ENCODE measurements at places on chromosomes 3 and 15.

DNA sequence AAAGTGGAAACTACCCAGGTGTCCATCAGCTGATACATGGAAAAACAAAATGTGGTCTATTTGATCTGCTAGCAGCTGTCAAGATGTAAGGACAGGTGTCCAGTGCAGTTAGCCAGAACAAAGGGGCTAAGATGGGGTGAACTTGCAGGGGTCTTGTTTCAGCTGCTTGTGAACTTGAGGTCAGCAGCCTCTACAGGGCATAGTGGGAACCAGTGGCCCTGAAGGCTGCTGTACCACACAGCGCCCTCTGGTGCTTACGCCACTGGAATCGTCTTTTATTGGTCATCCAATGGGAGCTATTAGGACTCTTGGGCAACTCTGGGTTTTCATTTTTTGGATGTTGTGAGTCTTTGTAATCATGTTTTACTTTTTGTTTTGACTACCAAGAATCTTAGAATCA is 62.2 kb upstream of the CTSH start:
- H3K27ac ChIP-seq: no peak overlapping the region
- H3K4me3 ChIP-seq: no peak overlapping the region
- no peaks in the 10 kb centered on the region for H3K4me1 ChIP-seq
- no peaks in the 10 kb centered on the region for H3K27me3 ChIP-seq
- H3K36me3 ChIP-seq: no peaks in the 10 kb centered on the region

DNA sequence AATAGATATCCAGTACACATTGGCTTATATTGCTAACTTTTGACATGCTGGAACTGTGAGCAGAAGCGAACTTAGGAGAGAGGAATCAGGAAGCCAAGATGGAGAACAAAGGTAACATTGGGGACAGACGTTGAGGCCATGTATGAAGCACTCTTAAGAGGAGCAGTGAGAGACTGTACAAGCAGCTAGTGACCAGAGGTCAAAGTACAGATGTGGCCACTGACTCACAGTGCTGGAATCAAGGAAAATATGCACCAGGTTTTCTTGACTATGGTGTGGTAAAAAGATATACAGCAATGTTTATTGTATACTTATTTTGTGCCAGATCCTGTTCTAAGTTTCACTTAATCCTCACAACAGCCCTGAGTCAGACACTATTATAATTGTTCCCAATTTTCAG is 2.0 kb upstream of the IL20RB start:
- H3K4me3 ChIP-seq: no peak overlapping the region
- H3K27ac ChIP-seq: no peak overlapping the region
- DNase-seq: no peak
- no peaks in the 10 kb centered on the region for H3K27me3 ChIP-seq

DNA sequence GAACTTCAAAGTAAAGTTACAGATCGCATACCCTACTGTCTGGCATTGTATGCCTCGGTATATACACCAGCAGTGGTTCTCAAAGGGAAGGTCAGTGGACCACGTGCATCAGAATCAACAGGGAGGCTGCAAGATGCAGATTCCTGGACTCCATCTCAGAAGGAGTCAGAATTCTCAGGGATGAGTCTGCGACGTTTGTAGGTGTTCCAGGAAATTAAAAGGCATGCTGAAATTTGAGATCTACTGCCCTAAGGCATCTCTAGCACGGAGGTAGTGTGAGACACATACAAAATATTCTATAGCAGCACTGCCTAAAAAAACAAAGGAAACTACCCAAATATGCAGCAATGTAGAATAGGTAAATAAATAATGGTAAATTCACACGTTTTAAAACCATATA is 136.8 kb upstream of the BNIP2 start:
- no peaks in the 10 kb centered on the region for H3K27me3 ChIP-seq
- DNase-seq: no peak
- no peak overlapping the region for H3K27ac ChIP-seq
- no peaks in the 10 kb centered on the region for H3K4me1 ChIP-seq
- H3K36me3 ChIP-seq: no peaks in the 10 kb centered on the region
- no peak overlapping the region for H3K4me3 ChIP-seq

DNA sequence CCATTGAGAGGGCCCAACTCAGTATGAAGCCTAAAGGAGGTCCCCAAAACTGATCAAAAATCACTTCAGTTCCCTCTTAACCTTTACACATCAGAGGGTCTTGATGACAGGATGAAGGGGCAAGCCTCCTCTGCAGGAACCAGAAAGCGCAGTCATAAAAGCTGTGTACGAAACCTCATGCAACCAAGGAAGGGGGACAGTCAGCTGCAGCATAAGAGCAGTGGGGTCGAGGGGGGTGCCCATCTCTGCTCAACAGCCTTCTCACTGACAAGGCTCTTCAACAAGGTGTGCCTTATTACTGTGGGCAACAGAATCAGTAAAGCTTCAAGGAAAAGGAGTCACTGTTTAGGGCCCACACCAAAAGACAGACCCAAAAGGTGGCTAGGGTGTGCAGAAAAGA is 3.9 kb downstream of the POC1A start:
- peaks cover 6% of the 10 kb centered on the region for H3K4me1 ChIP-seq
- H3K27ac ChIP-seq: no peak overlapping the region
- H3K4me3 ChIP-seq: no peak overlapping the region
- H3K36me3 ChIP-seq: no peaks in the 10 kb centered on the region
- H3K27me3 ChIP-seq: no peaks in the 10 kb centered on the region

GRCh38 chr3:23258110-23258509 is 55.0 kb downstream of the UBE2E2 start:
- no peak overlapping the region for H3K27ac ChIP-seq
- no peak overlapping the region for H3K4me3 ChIP-seq
- no peaks in the 10 kb centered on the region for H3K4me1 ChIP-seq
- no peaks in the 10 kb centered on the region for H3K27me3 ChIP-seq

DNA sequence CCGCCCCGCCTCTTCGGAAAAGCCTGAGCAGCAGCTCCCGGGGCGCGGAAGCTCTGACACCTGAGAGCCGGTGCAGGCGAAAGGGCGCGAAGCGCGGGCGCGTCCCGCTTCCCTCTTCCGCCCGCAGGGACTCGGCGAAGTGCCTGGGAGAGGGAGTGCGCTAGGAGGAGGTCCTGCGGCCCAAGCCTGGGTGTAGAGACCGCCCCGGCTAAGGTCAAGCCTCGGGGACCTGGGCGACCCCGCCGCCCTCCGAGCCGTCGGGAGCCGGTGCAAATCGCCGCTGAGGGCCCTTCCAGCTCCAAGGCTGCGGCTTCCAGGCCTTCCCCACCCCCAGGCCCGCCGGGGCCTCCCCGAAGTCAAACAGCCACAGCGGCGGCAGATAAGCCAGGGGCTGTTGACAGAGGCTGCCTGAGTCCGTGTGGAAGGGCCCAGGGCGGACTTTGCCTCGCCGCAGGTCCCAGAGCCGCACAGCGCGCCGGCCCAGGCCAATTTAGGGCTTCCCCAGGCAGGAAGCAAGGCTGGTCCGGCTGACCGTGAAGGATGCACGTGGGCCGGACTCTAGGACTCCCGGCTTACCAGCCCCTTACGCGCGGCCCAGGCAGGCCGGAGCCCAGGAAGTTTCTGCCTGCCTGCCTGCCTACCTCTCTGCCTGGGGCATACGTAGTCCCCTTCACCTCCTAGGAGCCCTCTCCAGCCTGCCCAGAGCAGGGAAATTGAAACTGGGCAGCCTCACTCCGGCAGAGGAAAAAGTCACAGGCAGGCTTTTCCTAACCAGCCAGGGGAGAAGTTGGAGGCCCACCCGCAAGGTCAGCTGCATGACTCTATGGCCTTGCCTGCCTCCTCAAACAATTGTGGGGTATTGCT is 2.3 kb downstream of the ITPKA start:
- H3K4me1 ChIP-seq: peaks cover 10% of the 10 kb centered on the region
- H3K36me3 ChIP-seq: no peaks in the 10 kb centered on the region
- no peak overlapping the region for H3K27ac ChIP-seq
- no peak for DNase-seq
- H3K4me3 ChIP-seq: no peak overlapping the region

GRCh38 chr15:75945953-75946352 is 42.3 kb downstream of the FBXO22 start:
- DNase-seq: no peak
- no peaks in the 10 kb centered on the region for H3K27me3 ChIP-seq
- H3K36me3 ChIP-seq: no peaks in the 10 kb centered on the region
- no peak overlapping the region for H3K27ac ChIP-seq

- DNase-seq: no peak
- H3K4me3 ChIP-seq: no peak overlapping the region
- no peaks in the 10 kb centered on the region for H3K4me1 ChIP-seq
- H3K27ac ChIP-seq: no peak overlapping the region
Observed at GRCh38 chr3:134544316-134544715, 58.5 kb downstream of the CEP63 start.

GRCh38 chr3:47065058-47065457 is 85.6 kb downstream of the NBEAL2 start:
- H3K4me1 ChIP-seq: no peaks in the 10 kb centered on the region
- H3K27ac ChIP-seq: no peak overlapping the region
- H3K4me3 ChIP-seq: no peak overlapping the region
- H3K36me3 ChIP-seq: no peaks in the 10 kb centered on the region

GRCh38 chr15:46441294-46442062 is 806.6 kb downstream of the SQOR start:
- H3K27ac ChIP-seq: no peak overlapping the region
- H3K4me1 ChIP-seq: no peaks in the 10 kb centered on the region
- H3K36me3 ChIP-seq: no peaks in the 10 kb centered on the region
- no peak overlapping the region for H3K4me3 ChIP-seq
- no peak for DNase-seq

GRCh38 chr3:196251918-196252317 is 35.6 kb downstream of the SLC51A start:
- H3K27me3 ChIP-seq: no peaks in the 10 kb centered on the region
- no peak for DNase-seq
- H3K27ac ChIP-seq: no peak overlapping the region

DNA sequence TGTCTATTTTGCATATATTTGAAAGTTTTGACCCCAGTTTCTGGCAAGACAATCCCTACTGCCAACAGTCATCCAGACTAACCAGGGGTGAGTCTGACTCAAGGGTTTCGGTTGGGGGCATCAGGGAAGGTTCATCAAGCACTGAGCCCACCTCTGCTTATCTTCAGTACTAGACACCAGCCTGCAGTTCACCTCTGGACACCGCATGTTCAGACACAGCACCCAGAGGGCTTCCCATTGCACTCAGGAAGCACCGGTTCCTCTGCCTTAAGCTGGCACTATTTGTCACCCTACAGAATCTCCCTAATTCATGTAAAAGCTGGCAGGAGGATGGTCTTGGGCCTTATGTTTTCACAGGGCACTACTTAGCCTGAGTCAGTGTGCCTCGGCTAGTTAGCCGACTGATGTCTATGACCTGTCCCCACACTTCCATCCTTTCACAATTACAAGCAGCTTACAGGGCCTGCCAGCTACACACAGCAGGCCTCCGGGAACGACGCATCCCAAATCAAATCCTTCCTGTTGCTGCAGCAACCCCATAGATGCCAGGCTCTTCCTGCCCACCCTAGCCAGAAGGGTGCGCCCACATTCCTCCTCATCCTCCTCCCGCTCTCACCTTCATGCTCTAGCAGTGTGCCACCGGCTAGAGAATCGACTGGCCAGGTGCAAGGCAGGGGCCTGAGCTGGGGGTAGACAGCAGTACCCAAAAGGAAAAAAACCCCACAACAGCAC is 52.5 kb downstream of the SH3BP5 start:
- H3K27me3 ChIP-seq: no peaks in the 10 kb centered on the region
- DNase-seq: no peak
- H3K36me3 ChIP-seq: no peaks in the 10 kb centered on the region
- H3K4me1 ChIP-seq: no peaks in the 10 kb centered on the region
- peak overlapping the region; percentile 0 for H3K27ac ChIP-seq
- no peak overlapping the region for H3K4me3 ChIP-seq

GRCh38 chr3:184361532-184361931 is at the start of the genes CLCN2 and POLR2H:
CLCN2 (minus strand) TSS chr3:184361605; CDS start chr3:184361479, 126 bp downstream.
POLR2H (plus strand) TSS chr3:184361710; CDS start chr3:184363493, 1,783 bp downstream.
- H3K27ac ChIP-seq: peak within 1 kb of the TSS; percentile 100
- H3K27me3 ChIP-seq: no peaks in the 10 kb centered on the region
- DNase-seq: peak; percentile 45
- peak within 1 kb of the TSS; percentile 76 for H3K4me3 ChIP-seq

DNA sequence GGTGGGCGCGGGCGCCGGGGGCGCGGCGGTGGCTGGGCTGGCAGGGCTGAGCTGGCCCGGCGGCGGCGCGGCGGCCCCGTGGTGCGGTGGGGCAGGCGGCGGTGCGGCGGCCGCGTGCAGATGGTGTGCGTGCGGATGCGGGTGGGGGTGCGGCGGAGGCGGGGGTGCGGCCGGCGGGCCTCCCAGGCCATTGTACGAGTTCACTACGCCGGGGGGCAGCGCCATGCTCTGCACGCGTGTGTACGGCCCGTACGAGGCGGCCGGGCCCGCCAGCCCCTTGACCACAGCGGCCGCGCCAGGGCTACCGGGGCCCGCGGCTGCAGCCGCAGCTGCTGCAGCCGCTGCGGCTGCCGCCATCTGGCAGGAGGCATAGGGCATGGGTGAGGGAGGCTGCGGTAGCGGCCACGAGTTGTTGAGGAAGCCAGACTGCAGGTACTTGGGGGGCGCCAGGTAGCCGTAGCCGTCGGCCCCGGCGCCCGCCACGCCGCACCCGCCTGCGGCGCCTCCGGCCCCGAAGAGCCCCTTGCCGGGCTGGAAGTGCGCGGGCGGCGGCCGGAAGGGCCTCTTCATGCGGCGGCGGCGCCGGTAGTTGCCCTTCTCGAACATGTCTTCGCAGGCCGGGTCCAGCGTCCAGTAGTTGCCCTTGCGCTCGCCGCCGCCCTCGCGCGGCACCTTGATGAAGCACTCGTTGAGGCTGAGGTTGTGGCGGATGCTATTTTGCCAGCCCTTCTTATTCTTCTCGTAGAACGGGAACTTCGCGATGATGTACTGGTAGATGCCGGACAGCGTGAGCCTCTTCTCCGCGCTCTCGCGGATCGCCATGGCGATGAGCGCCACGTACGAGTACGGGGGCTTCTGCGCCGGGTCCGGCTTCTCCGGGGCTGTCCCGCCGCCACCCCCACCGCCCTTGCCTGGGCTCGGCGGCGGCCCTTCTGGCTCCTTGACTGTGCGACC is 951 bp downstream of the FOXL2 start:
- DNase-seq: no peak
- H3K4me3 ChIP-seq: peak overlapping the region; percentile 44
- H3K4me1 ChIP-seq: peaks cover 18% of the 10 kb centered on the region
- H3K27me3 ChIP-seq: peaks cover 20% of the 10 kb centered on the region
- H3K36me3 ChIP-seq: no peaks in the 10 kb centered on the region
- peak overlapping the region; percentile 91 for H3K27ac ChIP-seq

DNA sequence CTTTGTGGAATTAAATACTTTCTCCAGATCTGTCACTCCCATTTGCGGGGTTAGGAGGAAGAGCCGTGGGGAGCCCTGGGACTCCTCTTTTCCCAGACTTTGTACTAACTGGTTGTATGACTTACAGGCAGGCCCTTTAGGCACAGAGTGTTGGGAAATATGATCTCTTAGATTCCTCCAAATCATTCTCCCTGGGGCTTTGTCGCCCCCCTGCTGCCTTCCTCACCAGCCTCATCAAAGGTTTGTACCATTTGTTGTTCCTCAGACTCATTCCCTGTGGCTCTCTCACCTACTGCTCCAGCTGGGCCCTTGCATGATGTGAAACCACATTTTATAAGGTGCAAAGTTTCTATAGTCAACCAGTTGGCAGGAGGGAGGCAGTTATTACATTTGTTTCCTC is 56.4 kb downstream of the CRYGS start:
- no peaks in the 10 kb centered on the region for H3K27me3 ChIP-seq
- H3K4me1 ChIP-seq: no peaks in the 10 kb centered on the region
- no peaks in the 10 kb centered on the region for H3K36me3 ChIP-seq
- H3K4me3 ChIP-seq: no peak overlapping the region
- DNase-seq: no peak

- H3K27me3 ChIP-seq: no peaks in the 10 kb centered on the region
- no peaks in the 10 kb centered on the region for H3K4me1 ChIP-seq
- no peak overlapping the region for H3K4me3 ChIP-seq
- H3K27ac ChIP-seq: no peak overlapping the region
- H3K36me3 ChIP-seq: no peaks in the 10 kb centered on the region
- no peak for DNase-seq
Observed at GRCh38 chr3:63565220-63565619, 87.3 kb upstream of the SNTN start.
